ENCODE measurements at places on chromosomes 16 and 17.

- no peak for DNase-seq
These were observed 31.1 kb downstream of the CRLF3 start for GRCh38 chr17:30793282-30793977.

DNA sequence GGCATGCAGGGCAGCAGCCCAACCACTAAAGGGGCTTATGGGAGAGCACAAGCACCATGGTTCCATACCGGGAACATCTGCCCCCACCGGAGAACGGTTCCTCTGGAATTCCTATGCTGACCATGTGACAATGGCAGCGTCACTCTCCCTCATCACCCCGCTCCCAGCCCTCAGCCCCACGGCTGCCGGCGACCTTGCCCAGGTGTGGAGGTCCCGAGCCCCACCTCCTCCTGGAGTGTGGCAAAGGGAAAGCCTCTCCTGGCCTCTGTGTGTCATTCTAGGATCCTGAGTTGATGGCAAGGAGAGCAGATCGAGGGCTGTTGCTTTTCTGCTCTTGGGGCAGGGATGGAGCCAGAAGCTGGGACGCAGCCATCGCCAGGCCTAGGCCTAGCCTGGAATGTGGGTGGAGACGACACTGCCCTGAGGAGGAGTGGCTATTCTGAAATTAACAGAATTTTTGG is 17.8 kb upstream of the RNPS1 start:
- no peak for DNase-seq

- DNase-seq: no peak
These were observed 12.3 kb downstream of the GLIS2 start for GRCh38 chr16:4328046-4328781.

- no peak for DNase-seq
These were observed 12.7 kb upstream of the SPNS2 start for GRCh38 chr17:4485676-4486646.

- no peak for DNase-seq
These were observed 16.1 kb upstream of the SLC38A8 start for GRCh38 chr16:84058664-84059063.

- no peak for DNase-seq
These were observed 1183.6 kb downstream of the CDH8 start for GRCh38 chr16:60852635-60853034.

All from stimulated activated CD8-positive, alpha-beta memory T cell treated with anti-CD3 and anti-CD28 coated beads, Interleukin-4, amount 100 ng/mL, for 1 hour (primary cell).